ENCODE measurements at places on chromosomes 2 and 18.

GRCh38 chr2:196479350-196479749, 160.2 kb upstream of the CCDC150 start:
- no peak for DNase-seq

- DNase-seq: no peak
Observed at GRCh38 chr18:23756590-23757436, 67.6 kb downstream of the LAMA3 start.

- DNase-seq: no peak
Observed at GRCh38 chr2:215374002-215374401, 61.9 kb downstream of the FN1 start.

DNA sequence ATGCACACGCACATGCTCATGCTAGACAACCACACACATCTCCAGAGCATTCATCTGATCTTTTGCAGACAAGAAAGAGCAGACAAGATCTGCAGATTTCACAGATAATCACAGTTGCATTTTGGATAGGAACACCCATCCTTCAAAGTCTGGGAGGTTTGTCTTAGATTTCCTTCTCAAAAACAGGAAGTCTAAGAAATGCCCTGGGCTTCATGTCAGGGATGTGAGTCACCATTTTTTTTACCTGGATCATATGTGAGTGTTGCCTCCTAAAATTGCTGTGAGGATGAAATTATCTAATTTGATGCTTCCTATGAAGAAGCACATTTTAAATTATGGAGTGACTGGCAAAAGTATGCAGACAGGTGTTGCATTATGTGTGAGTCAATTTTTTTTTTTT, 46.1 kb downstream of the SRD5A2 start:
- DNase-seq: no peak

GRCh38 chr2:134679745-134680144, 39.1 kb downstream of the TMEM163 start:
- DNase-seq: peak; percentile 18

- no peak for DNase-seq
Observed at GRCh38 chr2:75055142-75055819, 96.8 kb downstream of the POLE4 start.

DNA sequence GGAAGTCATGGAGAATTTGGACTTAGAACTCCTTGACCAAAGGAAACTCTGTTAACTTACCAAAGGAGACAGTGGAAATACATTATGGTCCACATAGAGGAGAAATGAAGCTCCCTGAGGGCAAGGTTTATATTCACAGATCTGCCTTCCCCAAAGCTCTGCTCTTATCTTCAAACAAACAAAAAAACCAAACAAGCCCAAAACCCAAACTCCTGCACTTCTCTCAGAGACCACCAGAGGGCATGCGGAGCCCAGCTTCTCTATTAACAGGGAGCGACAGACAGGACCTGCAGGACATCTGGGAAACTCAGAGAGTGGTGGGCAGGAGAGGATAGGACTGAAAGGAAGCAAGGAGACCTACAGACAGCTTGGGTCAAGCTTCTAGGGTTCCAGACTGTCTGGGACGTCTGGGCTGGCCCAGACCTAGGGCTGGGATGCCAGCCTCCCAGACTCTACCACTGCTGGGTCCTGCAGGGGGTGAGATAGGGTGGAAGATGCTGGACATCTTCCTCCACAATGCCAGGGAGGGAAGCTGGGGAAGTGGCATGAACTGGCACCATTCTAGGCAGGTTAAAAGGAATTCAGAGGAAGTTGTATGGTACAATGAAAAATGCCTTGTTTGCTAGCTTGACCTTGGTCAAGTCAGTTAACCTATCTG, 4.0 kb upstream of the WNT10A start:
- DNase-seq: peak; percentile 74

DNA sequence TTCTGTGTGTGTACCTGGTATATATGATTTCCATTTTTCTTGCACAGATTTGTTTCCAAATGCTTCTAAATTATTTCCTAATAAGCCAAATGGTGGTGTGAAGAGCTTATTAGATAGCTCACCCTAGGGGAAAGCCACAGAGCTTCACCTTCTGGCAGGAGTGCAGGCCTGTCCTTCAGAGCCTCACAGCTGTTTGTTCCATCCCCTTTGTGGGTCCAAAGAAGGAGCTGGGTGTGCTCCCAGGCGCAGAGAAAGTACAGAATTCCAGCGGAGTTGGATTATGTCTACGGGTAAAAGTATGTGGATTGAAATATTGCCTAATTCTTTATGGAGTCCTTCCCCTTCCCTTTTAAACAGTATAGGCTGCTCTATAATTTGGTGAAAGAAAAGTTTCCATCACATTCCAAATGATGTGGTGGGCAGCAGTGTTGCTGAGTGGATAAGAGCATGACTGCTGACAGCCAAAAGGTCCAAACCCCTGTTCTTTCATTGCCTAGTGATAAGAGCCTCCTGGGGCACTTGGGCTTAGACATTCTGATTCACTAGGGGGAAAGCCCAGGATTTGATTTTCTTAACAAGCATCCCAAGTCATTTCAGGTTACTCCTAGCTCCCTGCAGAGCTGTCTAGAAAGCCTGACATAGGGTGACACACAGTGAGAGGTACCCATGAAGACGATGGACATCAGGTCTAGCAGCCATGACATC, 86.6 kb downstream of the WDSUB1 start:
- no peak for DNase-seq

DNA sequence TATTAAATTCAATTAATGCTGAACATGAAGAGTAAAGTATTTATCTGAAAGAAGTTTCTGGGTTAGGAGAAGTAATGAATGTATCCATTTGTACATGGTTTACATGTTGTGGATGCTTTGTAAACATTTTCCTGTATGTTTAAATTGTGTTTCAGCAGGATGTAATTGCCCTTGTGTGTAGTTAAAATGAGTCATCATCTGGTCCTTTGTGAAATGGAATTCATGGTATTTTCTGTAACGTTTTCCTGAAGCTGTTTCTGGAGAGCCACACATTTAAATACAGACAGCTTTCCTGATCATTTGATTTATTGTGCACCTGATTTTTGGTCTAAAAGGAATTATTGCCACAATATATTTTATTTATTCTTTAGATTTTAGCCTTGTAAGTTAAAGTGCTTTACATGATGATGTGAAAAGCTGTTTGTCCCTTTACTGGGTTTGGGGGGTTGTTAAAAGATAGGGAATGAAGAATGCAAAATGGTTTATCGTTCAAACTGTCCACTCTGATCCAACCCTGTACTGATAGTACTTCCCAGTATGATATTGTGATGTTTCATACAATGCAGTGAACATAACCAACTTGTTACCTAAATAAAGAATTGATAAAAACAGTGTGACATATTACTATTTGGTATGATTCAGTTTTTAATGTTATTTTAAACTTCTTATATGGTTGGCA, 41.7 kb upstream of the SLC3A1 start:
- no peak for DNase-seq

DNA sequence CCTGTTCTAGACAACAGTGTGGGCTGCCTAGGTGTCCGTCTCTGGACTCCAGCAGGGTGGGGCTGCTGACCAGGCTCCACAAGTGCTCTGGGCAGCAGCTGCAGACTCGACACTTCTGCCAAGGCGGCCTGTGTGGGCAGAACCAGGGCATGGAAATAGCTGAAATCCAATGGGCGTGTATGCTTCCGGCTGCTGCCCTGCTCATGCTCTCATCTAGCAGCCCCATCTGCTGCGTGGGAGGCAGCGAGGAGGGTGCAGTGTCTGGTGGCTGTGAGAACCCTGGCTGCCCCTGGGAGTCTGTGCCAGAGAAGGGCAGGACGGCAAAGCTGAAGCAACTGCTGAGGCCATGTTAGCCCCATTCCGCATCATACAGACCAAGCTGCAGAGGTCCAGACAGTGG, 174.9 kb downstream of the SOX11 start:
- DNase-seq: no peak

GRCh38 chr2:122072666-122073065, 317.2 kb downstream of the TSN start:
- DNase-seq: no peak

- peak; percentile 44 for DNase-seq
Observed at GRCh38 chr18:9140381-9140780, 3.8 kb downstream of the ANKRD12 start.

GRCh38 chr18:6382963-6383362, 31.7 kb downstream of the L3MBTL4 start:
- no peak for DNase-seq

DNA sequence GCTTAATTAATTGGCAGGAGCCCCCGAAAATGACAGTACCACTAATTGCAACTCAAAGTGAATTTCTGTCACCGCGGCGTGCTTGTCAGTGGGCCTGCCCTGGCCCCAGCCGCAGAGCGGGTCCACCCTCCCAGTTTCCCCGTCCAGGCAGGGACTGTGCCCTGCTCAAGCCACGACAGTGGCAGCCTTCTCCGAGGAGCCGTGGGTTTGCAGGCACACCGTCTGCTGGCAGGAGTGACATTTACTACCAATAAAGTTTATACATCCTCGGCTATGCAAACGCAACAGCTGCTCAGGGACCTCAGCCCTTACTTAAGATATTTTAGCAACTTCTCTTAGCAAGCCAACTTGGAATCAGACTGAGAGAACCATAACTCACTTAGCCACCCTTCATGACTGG, 112.7 kb downstream of the GBX2 start:
- DNase-seq: no peak

- peak; percentile 75 for DNase-seq
Observed at GRCh38 chr2:160457588-160457987, 36.0 kb downstream of the RBMS1 start.

DNA sequence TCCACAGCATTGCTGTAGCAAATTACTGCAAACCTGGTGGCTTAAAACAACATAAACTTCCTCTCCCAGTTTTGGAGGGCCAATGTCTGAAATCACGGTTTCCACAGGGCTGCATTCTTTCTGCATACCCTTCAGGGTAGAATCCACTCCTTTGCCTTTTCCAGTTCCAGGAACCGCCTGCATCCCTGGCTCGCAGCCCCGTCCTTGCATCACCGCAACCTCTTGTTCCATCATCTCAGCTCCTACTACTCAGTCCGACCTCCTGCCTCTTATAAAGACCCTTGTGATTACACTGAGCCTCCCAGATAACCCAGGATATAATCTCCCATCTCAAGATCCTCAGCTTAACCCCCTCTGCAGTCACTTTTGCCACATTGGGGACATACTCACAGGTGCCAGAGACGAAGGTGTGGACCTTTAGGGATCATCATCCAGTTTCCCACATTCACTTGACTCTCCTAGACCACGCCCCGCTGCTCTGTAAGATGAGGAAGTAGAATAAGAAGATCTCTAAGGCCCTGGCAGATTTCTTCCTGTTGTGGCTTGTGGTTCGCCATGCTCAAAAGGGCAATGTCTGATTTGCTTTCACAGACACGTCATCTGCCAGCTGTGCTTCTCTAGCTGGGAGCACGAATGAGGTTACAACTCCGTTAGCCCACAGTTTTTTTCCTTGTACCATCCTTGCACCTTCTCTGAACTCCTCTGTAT, 103.6 kb upstream of the AGAP1 start:
- DNase-seq: peak; percentile 65

- no peak for DNase-seq
Observed at GRCh38 chr18:70991577-70991976, 702.7 kb downstream of the SOCS6 start.

DNA sequence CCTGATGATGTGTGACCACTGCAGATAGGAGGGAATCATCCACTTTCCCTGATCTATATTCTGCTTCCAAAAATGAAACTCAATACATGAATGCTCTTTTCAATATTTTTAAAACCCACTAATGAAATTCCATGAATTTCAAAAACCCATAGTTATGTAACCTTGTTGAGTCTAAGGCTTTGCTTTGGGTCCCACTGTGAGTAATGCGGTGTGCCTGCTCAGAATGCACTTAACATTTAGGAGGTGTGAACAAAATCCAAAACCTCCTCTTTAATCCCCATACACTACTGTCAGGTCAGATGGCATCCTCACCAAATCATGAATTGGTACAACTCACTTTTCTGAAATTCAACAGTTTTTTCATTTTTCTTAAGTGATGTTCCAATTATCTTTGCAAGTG, 50.4 kb downstream of the CCDC93 start:
- DNase-seq: no peak

GRCh38 chr18:67515942-67516538, 480 bp downstream of the DSEL start:
- DNase-seq: peak; percentile 66

DNA sequence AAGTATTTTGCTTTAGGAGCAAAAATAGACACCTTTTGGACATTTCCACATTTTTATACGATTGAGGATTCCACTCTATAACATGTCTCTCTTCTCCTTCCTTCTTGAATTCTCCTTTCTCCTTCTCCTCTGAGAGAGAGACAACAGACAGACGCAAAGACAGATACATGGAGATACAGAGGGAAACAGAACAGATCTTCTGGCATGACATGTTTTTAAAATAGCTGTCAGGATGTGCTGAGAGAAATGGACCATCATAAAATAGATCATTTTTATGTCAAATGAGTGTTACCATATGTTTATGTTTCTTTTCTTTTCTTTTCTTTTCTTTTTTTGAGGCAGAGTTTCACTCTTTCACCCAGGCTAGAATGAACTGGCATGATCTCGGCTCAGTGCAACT, 44.4 kb upstream of the ZNF532 start:
- DNase-seq: no peak

- DNase-seq: no peak
Observed at GRCh38 chr2:117771969-117772630, 42.4 kb upstream of the DDX18 start.

GRCh38 chr2:219752726-219753125, 125.3 kb downstream of the SLC4A3 start:
- no peak for DNase-seq

- DNase-seq: no peak
Observed at GRCh38 chr2:104885119-104885782, 31.3 kb downstream of the POU3F3 start.
